ENCODE measurements at places on chromosomes 1 and 21.
A peak's percentile ranks its signal among the peaks of the same experiment; 100 is the strongest.

DNA sequence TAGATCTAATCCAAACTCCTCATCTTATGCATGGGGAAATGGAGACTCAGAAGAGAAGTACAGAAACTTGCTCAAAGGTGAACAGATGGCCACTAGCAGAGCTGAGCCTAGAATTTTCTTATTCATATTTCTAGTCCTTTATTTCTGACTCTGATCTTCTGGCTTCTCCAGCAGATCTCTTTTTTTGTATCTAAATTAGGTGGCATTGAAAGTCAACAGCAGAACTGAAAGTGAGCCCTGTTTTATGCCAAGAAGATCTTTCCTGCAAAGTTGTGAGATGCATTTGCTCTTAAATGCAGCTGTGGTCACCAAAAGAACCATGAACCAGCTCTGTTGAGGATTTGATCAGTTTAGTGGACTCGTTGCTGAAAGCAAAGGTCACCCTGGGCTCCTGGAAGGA, 75.5 kb downstream of the KAZN start:
- no peak for DNase-seq

DNA sequence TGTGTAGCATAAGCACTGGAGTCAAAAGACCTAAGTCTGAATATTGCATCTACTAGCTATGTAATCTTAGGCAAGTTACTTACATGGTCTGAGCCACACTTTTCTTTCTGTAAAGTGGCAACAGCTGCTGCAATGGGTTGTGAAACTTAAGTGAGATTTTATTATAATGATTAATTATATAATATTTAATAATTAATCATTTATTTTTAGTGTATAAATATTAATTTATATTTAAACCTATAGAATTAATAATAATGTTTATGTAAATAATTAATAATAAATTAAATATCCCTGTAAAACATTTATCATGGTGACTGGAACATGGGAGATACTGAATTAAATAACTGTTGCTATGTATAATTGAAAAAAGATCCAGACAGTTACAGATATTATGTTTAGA, 180.3 kb downstream of the LRRC40 start:
- DNase-seq: no peak

DNA sequence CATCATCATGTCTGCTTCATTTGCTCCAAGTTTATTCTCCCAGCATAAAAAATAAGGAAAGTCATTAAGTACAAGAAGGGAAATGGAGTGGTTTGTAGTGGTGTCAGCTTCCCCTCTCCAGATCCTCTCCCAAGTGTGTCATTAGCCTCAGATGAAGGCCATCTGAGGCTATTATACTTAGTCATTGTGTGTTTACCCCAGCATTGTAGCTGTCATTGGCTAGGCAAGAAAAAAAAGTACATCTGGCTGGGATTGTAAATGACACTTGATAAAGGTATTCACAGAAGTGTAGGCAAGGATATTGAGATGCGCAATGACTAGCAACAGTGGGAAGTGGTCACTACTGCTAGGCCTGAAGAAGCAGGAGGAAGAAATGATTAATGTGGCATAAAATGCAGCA, 316.9 kb upstream of the SGIP1 start:
- DNase-seq: no peak

DNA sequence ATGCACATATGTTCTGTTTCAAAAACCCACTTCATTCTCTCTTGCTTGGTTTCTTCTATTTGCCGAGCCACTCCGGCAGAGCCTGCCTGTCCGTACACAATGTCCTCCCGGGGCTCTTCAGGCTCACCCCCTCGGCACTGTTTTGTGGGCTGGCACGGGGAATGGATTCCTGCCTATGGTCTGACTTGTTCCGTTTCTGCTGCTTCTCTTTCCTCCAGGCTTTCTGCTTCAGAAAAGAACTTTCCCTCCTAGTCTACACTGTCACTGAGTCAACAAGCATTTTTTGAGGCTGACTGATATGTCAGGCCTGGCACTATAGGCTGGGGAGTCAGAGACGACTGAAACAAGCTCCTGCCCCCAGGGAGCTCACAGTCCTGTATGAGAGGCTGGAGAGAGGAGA, 28.4 kb upstream of the SARS1 start:
- DNase-seq: no peak

GRCh38 chr1:214551436-214552173, at the start of gene PTPN14:
Gene PTPN14 (minus strand): TSS chr1:214551602. CDS start chr1:214464803, 86,799 bp downstream.
- peak; percentile 4 for DNase-seq

DNA sequence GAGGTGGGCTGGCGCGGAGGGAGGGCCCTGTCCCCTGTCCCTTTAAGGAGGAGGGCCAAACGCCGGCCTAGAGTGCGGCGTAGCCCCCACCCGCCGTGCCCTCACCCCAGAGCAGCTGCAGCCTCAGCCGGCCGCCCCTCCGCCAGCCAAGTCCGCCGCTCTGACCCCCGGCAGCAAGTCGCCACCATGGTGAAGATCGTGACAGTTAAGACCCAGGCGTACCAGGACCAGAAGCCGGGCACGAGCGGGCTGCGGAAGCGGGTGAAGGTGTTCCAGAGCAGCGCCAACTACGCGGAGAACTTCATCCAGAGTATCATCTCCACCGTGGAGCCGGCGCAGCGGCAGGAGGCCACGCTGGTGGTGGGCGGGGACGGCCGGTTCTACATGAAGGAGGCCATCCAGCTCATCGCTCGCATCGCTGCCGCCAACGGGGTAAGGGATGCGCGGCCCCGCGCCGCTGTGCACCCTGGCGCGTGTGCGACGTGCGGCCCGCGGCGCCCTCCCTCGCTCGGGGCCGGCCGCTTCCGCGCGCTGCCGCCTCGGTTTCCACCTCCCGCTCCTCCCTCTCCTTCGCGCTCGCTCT, at the start of gene PGM1:
Gene PGM1 (plus strand): TSS at position 109 of the 583 bp plus-strand sequence. CDS start 78 bp downstream, at position 187.
- peak; percentile 74 for DNase-seq

DNA sequence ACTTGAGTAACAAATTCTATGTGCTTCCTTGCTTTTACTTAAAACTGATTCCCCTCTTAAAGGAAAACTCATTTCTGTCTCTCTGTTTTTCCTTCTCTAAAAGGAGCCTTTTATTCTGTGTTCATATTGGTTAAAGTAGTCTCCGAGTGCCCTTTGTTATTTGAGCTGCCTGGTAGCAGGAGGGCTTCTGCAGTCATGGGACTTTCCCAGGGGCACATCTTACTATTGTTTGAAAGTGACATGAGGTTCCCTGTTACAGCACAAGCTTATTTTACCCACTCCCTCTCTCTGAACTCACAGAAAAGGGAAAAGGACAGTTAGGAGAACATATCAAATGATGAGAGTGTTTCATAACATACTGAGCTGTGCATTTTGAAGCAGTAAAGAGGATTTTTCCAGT, 58.1 kb upstream of the ANGPTL1 start:
- DNase-seq: peak; percentile 15

DNA sequence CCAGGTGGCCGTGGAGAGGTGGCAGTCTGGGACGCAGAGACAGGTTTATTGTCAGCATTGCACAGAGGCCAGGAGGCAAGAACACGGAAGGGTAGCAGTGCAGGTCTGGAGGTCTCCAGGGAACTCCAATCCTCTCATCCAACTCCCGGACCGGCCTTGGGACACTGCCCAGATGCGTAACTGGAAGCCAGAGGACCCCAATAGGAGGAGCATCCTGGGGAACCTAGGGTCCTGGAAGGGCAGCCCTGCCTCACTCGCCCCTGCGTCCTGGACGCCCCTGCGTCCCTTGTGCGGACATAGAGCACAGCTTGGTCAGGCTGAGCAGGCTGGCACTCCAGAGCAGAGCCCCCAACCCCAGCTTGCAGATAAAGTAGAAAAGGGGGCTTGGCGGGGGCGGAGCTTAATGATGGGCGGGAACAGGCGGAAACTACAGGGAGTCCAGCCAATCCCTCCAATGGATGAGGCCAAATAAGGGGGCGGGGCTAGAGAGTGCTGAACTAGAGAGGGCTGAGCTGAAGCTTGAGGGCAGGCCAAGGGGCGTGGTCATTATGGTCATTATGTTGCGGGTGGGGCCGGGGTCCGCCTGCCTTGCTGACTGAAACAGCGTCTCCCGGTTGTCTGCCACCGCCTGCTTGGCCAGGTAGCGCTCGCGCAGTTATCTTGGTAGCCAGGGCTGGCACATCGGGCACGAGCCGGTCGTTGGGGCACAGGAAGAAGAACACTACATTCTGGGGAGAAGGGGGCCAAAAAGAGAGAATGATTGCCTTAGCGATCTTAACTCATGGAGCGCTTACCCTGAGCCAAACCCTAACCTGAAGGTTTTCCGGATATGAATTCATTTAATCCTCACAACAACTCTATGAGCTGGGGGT, 3.7 kb upstream of the ARHGEF19 start:
- peak; percentile 64 for DNase-seq

DNA sequence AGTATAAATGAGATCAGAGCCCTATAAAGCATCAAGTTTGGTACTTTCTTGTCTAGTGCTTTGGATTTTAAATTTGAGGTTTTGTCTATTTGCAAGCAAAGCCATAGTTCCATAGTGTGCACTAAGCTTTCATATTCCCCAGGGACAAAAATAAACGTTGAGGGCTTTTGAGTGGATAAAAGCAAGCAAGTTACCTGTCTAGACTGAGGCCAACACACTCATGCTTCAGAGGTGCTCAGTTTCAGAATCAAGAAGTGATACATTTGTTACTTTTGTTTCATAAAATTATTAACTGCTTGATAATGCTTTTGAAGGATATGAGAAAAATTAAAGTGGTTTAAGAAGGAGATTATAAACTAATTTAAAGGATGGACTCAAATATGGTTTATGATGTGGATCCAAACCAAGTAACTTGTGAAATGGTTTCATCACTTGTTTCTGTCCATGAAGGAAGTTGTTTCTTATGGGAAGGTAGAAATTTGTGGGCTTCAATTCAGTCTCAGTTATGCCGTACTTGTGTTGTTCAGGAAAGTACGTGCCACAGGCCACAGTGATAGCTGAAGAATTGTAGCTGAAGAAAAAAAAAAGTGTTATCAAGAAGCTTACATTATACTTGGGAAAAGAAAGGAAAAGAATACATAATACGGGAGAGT, 71.2 kb downstream of the CHRM3 start:
- DNase-seq: no peak

DNA sequence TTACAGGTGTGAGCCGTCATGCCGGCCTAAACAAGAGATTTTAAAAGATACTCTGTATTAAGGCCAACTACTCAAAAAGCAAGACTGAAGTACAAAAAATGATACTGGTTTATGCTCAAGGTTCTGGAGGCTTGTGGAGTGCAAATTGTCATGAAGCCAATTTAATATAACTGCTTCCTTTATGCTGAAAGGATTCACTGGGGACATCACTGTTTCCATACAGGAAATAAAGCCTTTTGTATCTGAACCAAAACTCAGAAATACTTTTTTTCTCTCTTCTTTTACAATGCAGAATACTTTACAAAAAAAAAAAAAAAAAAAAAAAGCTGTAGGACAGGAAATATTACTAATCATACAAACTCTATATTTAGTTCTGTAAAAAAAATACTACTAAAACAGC, 55.5 kb upstream of the CNN3 start:
- DNase-seq: no peak

DNA sequence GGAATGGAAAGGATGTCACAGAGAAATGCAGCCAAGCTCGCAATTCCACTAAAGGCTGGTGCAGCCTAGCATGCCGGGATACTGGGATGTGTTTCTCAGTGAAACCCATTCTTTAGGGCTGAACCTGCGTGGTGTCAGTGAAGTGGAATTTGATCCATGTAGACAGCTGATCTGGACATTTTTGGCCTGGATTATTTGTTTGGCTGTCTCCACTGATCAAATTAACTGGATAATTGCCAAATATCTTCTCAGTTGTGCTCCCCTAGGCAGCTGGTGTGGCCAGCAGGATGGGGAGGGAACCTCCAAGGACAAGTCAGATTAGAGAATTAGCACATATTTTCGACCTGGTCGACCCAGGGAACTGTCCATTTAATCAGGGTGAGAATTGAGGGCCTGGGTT, 318.4 kb downstream of the RPS6KC1 start:
- no peak for DNase-seq

DNA sequence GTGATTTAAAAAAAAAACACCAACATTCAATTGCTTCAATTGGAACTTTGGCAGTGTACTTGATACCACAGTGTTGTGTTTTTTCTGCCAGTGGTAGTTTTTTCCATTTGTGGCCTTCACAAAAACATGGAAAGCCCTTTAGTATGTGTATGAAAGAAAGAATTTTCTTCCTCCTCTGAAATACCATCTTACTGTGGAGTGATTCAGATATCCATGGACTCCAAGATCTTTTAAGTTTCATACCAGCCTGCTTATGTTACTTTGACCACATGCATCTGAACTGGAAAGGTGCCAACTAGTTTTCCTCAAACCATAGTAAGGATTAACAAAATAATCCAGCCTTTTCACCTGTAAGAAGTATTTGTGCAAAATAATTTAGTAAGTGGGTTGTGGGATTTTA, 3.4 kb downstream of the PPP2R5A start:
- no peak for DNase-seq

GRCh38 chr1:162004441-162004950, 19.2 kb downstream of the OLFML2B start:
- DNase-seq: no peak

- DNase-seq: no peak
Measured at GRCh38 chr1:196774603-196775002, at the start of gene CFHR3. Gene CFHR3 (plus strand): TSS chr1:196774840. CDS start chr1:196774887, 47 bp downstream.
